ENCODE measurements at places on chromosomes 6 and 20. TPM values are rescaled to one million over a fixed set of nuclear protein-coding genes. Genes with fewer than 3 reads are reported as not detected.

- no peak overlapping the region for H3K27ac ChIP-seq
- H3K4me1 ChIP-seq = peaks cover 6% of the 10 kb centered on the region
Measured at GRCh38 chr6:4164456-4164855, 29.1 kb upstream of the ECI2 start.

DNA sequence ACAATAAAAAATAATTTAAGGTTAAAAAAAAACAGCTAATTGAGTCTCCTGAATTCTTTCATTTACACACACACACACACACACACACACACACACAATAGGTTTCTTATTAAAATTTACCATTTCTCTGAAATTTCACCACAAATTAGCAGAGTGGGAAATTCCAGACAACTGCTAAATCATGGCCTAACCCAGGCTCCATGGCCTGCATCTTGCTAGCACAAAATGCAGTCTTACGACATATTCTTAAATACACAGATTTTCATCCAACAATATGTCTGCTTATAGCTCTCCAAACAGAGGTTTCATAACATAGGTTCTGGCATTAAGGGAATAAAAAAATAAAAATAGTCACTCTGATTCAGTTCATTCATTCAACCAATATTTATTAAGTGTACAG lies 46.9 kb downstream of the SOD2 start:
- no peak overlapping the region for H3K27ac ChIP-seq
- H3K27me3 ChIP-seq = no peaks in the 10 kb centered on the region
- DNase-seq = no peak
- H3K4me1 ChIP-seq = no peaks in the 10 kb centered on the region
- no peaks in the 10 kb centered on the region for H3K36me3 ChIP-seq

- H3K4me3 ChIP-seq = no peak overlapping the region
- no peaks in the 10 kb centered on the region for H3K36me3 ChIP-seq
- no peak for DNase-seq
- H3K27ac ChIP-seq = no peak overlapping the region
- no peaks in the 10 kb centered on the region for H3K4me1 ChIP-seq
Measured at GRCh38 chr6:20497216-20498040, 36.8 kb upstream of the CDKAL1 start.

Gene SLC17A9
- total RNA-seq = 31.1 TPM

DNA sequence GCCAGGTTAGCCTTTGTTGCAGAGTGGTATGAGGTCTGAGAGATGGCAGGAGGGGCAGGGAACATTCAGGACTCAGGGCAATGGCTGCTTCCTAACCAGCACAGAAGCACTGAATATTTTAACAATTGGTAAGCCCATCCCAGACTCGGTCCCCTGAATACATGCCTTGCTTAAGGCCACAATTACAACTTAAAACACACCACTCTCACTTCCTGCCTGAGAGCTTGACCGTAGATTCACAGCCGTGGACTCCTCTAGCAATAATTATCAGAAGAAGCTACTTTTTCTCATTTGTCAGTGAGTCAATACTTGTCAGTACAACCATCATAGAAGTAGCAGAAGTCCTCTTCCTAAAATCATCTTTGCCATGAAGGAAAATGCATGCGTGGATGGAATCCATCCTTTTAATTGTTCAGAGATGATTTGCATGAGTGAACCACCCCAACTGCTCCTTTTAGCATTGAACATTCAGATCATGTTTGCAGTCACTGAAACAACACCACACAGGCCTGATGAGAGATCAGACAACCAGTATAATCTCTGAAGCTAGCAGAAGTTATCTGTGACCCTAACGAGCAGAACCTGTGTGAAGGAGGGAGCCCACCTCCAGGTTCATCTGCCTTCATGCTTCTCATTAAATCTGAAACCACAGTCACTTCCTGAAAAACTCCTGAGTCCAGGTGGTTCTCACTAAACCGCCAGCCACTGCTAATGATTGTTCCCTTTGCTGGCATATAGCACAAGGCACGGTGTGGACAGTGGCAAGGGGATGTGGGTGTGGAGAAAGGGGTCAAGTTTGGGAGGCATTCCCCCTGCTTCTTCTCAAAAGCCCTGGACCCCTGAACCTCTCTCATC lies 333.9 kb upstream of the CNR1 start:
- H3K36me3 ChIP-seq = no peaks in the 10 kb centered on the region
- no peaks in the 10 kb centered on the region for H3K4me1 ChIP-seq
- H3K27ac ChIP-seq = no peak overlapping the region
- H3K27me3 ChIP-seq = no peaks in the 10 kb centered on the region
- DNase-seq = no peak

All from H1 (cell line).